ENCODE measurements at places on chromosomes 5 and 9. TPM values are rescaled to one million over a fixed set of nuclear protein-coding genes. Genes with fewer than 3 reads are reported as not detected.

Gene DBH
- polyA plus RNA-seq, result not detected

Gene PCDHGA12
- polyA plus RNA-seq, result 0.38 TPM

Gene CSF2
- 0.14 TPM for polyA plus RNA-seq

Gene C5
- 0.13 TPM for polyA plus RNA-seq

Gene KCNT1
- polyA plus RNA-seq, result 1.1 TPM

Gene TMEM215
- not detected for polyA plus RNA-seq

Gene SCGB3A2
- polyA plus RNA-seq, result 0.17 TPM

Gene CCL27
- 0.14 TPM for polyA plus RNA-seq

Gene CDH6
- 0.77 TPM for polyA plus RNA-seq

Gene SYNPO
- 503 TPM for polyA plus RNA-seq

Gene SLC4A9
- polyA plus RNA-seq, result not detected

Gene TMEM232
- 0.25 TPM for polyA plus RNA-seq

Gene FAT2
- not detected for polyA plus RNA-seq

Gene C6
- polyA plus RNA-seq, result 0.14 TPM

Gene KCNV2
- not detected for polyA plus RNA-seq

Gene EIF4E1B
- 0.62 TPM for polyA plus RNA-seq

Gene INPP5E
- 4.7 TPM for polyA plus RNA-seq

Gene CCDC187
- not detected for polyA plus RNA-seq

Gene TMEM141
- 89.1 TPM for polyA plus RNA-seq

Gene TAS2R1
- polyA plus RNA-seq, result not detected

Gene CDC20B
- polyA plus RNA-seq, result not detected

Gene SH3TC2
- polyA plus RNA-seq, result 0.44 TPM

Gene PROB1
- polyA plus RNA-seq, result 30.1 TPM

Gene WWC1
- polyA plus RNA-seq, result 0.03 TPM

Gene PCDHB16
- polyA plus RNA-seq, result 0.22 TPM

Gene WNT8A
- not detected for polyA plus RNA-seq

Gene PCDHA1
- polyA plus RNA-seq, result not detected

Gene TMEM174
- not detected for polyA plus RNA-seq

Gene CAVIN4
- 59.2 TPM for polyA plus RNA-seq

Gene ADGRD2
- polyA plus RNA-seq, result not detected

Gene C7
- polyA plus RNA-seq, result 5.1 TPM

Gene CCNI2
- polyA plus RNA-seq, result not detected

Gene BSPRY
- polyA plus RNA-seq, result 0.03 TPM

Gene CAST
- 312 TPM for polyA plus RNA-seq

Gene RNF208
- 6.1 TPM for polyA plus RNA-seq

Gene PCSK5
- polyA plus RNA-seq, result 0.75 TPM

Gene POLR3G
- 1.1 TPM for polyA plus RNA-seq

Gene DNM1
- 1.5 TPM for polyA plus RNA-seq

Gene ZNF454
- 0.35 TPM for polyA plus RNA-seq

Gene ACTBL2
- not detected for polyA plus RNA-seq

Gene PLPP7
- polyA plus RNA-seq, result 156 TPM

Gene SOX30
- not detected for polyA plus RNA-seq

Gene UBE2R2
- polyA plus RNA-seq, result 20.3 TPM

Gene PALM2AKAP2
- polyA plus RNA-seq, result 1.6 TPM

Gene PRLR
- polyA plus RNA-seq, result 0.04 TPM

Gene C9
- not detected for polyA plus RNA-seq

Measured in psoas muscle (tissue), 8 donors.